ENCODE measurements at places on chromosomes 6 and 20.

DNA sequence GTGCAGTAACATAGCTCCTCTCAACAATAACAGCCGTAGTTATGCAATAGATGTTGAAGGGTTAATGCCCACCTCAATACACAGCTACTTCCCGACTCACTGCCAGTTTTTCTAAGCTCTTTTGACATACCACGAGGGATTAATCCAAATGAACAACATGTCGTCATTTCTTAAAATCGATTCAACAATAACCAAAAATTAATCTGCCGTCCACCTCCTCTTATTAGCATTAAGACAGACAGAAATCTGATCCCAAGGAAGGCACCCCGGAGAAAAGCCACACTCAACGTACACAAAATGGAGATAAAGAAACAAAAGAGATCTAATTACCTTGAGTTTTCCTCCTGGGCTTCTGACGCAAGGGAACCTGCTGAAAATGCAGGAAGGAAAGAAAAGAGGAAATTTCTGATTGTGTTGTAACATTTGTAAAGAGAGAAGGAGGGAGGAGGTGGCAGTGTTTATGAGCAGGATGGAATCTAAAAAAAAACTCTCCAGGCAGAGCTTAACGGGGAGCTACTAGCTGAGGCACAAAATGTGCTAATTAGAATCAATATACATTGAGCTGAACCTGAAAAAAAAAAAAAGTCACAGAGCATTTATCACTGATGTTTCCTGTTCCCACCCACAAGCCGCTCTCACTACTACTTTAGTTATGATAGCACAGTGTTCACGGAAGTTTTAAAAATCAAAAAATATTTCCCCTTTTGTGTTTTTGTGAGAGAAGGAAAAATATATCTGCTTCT lies 109.3 kb downstream of the IPCEF1 start:
- no peak for DNase-seq

DNA sequence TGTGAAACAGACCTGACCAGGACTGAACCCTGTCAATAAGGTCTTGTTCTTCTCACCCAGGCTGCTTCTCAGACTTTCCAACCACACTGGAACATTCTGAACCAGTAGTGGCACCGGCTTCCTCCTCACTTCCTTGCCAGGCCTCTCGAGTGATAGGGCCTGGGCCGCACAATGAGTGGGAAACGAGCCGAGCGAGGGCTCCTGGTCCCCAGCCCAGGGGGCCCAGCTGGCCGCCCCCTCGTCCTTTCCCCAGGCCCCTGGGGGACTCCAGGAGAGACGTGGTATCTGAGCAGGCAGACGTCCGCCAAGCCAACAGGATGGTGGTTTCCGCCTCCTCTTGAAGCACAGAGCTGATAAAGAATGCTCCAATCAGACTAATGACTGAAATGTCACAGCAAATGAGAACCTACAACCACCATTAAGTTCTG lies 117.9 kb downstream of the GMDS start:
- no peak for DNase-seq

DNA sequence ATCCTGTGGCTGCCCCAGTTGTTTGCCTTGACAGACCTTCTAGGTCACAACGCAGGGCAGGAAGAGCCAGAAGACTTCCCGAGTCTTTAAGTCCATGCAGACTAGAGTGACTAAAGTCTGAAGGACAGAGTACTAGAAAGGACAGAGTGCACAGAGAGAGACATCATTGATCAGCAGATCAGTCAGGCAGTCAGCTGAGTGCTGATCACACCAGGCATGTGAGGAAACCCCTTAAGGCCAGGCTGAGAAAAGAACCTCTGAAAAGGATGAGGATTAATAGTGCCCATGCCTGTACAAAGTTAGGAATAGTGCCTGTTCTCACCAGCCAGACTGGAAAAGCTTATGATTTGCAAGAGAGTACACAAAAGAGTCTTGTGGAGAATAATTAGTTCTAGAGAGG lies 91.3 kb downstream of the CFAP61 start:
- DNase-seq = no peak

DNA sequence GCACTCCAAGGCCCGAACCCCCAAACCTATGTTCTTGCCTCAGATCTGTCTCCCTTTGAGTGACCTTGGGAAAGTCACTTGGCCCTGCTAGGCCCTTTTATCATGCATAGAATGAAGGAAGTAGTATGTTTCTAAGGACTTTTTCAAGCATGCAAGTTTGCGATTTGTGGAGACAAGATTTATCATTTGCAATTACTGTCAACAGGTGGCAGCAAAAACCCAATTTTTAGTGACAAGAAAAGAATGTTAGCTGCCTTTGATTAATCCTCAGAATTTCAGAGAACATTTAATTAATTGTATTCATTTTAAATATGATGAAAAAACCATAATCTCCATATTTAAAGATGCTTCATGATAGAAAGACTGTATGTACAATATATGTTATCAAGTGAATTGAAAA lies 28.3 kb upstream of the PREP start:
- DNase-seq = peak; percentile 61

DNA sequence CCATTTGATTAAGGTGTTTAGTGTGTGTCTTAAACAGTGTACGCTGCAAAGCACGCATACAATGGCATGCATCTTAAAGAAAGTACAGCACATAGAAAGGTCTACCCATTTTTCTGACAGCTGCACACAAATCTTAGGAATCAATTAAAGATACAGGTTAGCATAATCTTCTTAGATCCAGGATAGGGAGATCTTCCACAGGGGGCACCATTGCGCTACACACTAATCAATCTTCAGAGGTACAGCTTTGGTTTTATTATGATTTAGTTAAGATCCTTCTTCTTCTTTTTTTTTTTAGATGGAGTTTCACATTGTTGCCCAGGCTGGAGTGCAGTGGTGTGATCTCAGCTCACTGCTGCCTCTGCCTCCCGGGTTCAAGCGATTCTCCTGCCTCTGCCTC lies 63.7 kb upstream of the BEND3 start:
- DNase-seq = no peak

DNA sequence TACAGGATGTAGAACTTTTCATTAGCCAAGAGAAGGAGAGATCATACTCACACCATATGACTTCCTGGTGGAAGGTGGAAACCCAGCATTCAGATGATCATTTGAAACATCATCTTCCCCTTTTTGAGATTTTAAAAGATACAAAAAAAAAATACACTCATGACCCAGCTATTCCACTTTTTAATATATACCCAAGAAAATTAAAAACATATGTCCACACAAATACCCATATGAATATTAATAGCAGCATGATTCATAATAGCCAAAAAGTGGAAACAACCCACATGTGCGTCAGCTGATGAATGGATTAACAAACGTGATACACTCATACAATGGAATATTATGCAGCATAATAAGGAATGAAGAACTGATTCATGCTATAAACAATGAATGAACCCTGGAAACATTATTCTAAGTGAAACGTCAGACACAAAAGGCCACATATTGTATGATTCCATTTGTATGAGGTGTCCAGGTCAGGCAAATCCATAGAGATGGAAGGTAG lies 130.0 kb upstream of the SGK1 start:
- no peak for DNase-seq

GRCh38 chr20:50478162-50478990 lies 31.8 kb upstream of the PTPN1 start:
- peak; percentile 55 for DNase-seq

DNA sequence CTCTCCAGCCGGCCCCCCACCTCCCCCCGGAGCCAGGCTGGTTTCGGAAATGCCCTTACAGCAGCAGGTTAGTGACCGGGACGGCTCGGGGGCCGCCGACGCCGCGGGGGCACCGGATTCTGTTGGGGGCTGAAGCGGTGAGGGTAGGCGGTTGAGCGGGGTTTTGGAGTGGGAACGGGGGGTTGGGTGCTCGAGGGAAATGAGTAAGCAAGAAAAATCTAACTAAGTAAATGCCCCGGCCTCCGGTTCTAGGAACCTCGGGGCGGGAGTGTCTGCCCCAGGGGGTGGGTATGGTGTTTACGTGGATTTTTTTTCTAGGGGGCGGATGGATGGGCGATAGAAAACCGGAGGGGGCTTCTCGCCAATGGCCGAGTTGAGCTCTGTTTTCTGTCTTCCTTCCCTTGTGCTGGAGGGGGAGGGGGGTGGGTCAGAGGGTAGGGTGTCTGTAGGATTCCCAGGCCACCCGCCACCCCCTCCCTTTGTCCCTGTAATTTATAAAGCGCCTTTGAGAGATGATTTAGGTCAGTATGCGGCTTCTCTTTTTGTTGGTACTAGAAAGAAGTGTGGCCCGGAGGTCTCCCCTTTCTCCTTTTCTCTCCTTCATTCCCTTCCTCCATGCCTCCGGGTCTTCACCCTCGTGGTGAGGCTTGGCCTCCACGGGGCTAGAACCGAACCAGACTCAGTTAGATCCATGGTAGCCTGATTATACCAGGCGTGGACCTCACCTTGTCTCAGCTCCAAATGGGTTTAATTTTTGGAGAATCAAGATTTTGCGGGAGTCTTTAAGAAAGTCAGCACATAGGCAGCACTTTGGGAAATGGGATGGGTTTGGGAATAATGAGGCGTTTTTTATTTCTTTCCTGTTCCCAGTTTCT lies 2.3 kb downstream of the E2F3 start:
- DNase-seq = peak; percentile 50

DNA sequence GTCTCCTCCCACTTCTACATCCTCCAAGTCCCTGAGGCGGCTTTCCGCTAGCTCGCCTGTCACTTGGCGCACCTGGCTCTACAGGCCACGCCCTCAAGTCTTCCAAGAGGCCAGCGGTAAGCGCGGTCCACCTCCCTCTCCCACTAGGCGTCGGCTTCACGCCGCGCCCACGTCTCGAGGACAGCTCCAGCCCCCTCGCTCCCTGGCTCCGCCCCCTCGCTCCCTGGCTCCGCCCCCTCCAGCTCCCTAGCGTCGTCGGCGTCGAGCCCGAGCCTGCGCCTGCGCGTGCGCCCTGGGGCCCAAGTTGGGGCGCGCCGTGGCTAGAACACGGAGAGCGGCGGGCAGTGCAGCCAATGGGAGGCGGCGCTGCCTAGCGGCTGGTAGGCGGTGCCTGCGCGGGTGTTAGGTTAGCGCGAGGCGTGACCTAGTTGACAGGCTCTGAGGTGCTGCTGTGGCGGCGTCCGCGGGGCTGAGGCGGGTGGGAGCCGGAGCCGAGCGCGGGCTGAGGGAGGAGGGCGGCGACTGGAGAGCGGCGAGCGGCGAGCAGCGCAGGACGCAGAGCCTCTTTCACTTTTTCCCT lies at the start of gene MACROD2:
MACROD2 (plus strand) TSS at position 431 of the 580 bp plus-strand sequence.
- DNase-seq = peak; percentile 88

DNA sequence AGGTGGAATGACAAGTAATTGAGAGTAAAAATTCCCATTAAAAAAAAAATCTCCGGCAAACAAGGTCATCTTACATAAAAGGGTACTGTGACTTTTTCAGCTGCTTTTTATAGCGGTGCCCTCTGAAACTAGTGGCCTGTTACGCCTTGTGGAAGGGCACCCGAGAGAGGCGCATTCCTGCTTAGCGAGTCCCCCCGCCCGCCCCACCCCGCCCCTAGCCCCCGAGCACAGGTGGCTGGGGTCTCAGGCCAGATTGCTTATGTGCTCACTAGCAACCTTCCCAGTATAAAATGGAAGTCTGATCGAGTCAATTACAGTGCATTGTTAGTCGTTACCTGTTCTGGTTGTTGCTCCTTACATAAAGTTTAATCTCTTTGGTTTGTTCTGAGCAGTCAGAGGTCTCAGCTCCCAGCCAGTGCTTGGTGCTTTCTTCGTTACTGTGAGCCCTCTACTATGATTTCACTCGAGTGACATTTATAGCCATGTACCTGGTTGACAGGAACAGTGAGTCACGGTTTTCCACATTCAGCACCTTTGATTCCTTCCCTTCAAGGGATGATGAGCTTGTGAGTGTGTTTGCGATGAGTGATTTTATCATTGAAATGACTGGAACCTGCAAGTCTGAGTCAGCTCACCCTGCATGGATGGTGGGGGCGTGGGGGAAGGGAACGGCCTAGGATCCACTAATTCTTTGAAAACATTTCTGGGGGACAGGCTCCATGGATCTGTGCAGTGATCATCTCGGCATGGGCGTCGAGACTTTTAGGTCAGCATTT lies 47.6 kb downstream of the ZDHHC14 start:
- no peak for DNase-seq

DNA sequence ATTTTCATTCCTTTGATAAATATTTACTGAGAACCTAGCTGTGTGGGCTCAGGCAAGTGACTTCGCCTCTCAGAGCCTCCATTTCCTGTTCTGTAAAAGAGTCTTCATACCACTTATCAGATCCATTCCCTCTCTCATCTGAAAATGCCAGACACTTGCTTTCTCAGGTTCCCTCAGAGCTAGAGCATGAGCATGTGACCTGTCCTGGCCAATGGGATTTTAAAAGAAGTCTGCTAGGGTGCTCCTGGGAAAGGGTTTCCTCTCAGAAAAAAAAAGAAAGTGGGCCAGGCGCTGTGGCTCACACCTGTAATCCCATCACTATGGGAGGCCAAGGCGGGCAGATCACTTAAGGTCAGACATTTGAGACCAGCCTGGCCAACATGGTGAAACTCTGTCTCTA lies 5.3 kb downstream of the KCNB1 start:
- DNase-seq = no peak

GRCh38 chr6:53591873-53592272 lies 47.0 kb upstream of the GCLC start:
- DNase-seq = no peak
